Kasumi-1 (cell line): ENCODE measurements at places on chromosomes 2 and 18.

DNA sequence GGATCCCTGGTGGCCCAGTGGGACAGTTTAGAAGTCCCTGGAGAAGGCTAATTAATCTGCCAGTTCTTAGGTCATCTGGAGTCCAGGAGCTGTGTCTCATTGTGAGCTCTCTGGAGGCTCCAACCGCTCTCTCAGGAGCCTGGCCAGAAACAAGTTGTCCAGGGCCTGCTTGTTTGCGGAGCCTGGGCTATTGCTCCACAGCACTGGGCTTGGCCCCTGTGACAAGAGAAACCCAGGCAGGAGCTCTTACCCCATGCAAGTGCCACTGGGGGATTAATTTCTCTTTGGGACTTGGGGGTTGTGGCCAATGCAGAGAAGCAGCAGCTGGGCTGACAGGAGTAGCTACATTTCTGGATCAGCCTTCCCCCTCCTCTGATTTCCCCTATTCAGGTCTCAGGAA, 24.5 kb upstream of the TNP1 start:
- DNase-seq: no peak

DNA sequence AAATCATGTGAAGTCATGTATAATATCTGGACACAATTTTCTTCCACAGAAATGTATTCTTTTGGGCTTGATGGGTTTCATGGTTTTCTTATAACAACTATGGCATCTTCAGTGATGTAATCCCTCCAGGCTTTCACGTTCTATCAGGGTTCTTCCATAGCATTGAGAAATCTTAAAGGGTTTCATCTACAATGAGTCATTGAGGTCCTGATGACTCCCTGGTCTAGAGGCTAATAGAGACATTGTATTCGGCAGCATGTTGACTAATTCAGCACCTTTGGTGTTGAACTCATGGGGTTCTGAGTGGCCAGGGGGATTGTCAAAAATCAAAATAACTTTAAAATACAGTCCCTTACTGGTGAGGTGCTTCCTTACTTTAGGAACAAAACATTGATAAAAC, 614.0 kb upstream of the CRIM1 start:
- no peak for DNase-seq

DNA sequence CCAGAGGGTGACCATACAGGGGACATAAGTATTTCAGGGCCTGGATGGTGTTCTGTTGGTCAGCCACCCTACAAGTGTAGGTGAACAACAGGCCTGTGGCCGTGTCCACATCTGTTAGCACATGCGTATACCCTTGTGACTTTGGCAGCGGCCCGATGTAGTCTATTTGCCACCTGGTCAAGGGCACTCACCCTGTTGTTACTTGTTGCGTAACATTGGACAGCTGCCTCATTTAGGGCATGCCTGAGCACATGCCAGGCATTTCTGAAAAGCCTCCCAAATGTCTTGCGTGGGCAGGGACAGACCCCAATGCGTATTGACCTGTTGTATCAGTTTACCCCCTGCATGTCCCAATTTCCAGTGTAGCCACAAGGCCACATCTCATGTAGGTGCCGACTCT, 235.0 kb downstream of the MBD5 start:
- no peak for DNase-seq

GRCh38 chr2:82158150-82158549, 1853.6 kb upstream of the LRRTM1 start:
- DNase-seq: no peak

DNA sequence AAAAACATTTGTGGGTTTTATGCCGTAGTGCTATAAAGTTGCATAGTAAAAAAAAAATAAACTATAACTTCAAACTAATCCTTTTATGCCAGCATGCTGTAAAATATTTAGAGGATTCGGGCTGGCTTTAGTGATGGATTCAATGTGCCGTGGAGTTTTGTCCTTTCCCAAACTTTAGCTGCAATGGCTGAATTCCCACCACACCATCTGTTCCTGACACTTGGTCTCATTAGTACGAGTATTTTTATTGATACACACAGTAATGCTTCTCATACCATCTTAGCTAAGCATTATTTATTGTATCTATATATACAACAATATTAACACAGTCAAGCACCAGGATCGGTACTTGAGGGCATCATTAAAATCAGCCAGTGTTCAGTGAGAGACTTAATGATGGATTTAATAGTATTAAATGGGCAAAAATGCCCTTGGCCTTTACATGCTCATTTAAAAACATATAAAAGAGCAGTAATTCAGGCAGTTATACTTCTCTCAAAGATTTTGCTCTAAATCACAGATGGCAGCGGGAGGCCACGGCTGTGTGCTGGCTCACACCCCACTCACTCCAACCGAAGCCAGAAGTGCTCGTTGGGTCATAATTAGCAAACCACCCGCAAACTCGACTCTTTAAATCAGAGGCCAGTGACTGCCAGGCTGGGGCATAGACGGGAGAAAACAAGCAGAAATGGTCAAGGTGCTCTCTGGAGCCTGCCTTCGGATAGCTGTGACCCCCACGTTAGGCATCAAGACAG, 297.0 kb upstream of the REV1 start:
- DNase-seq: no peak

DNA sequence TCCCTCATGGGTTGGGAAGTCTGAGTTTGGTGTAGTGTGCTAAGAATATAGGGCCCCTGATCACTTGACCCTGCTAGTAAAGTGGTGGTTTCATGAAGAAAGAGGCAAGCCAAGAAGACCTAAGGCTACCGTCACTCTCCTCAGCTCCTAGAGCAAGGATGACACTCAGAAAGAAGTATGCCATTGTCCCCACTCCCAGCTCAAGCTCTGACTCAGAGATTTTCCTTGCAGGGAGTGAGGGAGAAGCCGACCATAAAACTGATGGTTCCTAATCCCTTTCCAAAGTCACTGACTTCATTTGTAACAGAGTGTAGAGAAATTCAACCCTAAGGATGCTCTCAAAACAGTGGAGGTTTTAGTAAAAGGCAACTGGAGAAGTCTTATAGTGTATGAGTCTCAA, 80.9 kb downstream of the ICA1L start:
- DNase-seq: no peak

DNA sequence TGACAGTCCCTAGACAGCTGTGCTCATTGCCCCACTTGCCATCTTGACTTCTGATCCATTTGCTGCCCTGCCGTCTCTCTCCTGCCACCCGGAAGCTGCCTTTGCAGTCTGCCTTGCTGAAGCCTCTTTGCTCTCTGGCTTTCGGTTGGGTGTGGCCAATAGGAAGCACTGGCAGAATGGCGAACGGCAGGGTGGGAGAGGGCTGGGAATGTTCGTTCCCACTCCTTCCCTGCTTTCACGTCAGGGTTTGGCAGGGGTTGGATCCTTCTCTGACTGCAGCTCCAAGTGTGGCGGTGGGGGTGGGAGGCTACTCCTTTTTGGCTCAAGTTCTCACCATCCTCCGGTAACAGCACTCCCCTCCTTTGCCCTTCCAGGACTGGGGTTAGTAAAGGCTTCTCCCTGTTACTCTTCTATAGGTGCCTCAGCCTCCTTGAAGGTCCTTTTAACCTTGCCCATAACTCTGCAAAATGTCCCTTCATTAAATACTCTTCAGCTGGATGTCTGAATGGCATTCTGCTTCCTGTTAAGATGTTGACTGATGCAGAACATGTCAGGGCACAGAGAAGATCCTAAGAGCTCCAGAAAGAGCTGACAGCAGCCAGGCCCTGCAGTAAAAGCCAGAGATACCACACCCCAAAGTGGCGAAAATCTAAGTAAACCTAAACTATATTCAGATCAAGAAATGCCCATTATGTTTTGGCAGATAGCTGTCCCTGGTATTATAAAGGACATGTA, 299.7 kb downstream of the CDCA7 start:
- DNase-seq: no peak

- no peak for DNase-seq
Measured at GRCh38 chr18:26003356-26003755, 87.1 kb downstream of the SS18 start.

GRCh38 chr2:147511491-147511948, 333.3 kb upstream of the ACVR2A start:
- no peak for DNase-seq

GRCh38 chr2:96625571-96626552, 12.2 kb downstream of the KANSL3 start:
- no peak for DNase-seq

DNA sequence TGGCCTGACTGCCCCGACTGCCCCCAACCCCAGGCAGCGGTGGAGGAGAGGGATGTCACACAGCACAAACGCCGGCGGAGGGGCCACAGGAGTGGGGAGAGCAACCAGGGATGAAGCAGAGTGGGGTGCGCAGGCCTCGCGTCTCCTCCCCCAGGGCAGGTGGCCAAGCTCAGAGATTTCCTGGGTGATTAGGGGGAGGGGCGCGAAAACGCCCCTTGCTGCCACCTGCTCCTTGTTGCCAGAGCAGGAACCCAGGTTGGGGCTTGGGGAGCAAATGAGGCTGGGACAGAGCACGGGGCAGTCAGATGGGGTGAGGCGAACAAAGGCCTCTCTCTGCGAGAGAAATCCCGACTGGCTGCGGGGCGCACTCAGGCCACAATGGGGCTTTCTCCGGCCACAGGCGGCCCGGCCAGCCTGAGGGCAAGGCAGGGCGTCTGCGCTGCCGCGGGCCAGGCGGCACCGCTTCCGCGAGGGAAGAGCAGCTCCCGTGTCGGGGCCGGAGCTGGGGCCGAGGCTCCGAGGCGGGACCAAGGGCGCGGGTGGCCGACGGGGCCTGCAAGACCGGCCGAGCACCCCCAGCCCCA, 11.5 kb downstream of the TEX44 start:
- DNase-seq: no peak

DNA sequence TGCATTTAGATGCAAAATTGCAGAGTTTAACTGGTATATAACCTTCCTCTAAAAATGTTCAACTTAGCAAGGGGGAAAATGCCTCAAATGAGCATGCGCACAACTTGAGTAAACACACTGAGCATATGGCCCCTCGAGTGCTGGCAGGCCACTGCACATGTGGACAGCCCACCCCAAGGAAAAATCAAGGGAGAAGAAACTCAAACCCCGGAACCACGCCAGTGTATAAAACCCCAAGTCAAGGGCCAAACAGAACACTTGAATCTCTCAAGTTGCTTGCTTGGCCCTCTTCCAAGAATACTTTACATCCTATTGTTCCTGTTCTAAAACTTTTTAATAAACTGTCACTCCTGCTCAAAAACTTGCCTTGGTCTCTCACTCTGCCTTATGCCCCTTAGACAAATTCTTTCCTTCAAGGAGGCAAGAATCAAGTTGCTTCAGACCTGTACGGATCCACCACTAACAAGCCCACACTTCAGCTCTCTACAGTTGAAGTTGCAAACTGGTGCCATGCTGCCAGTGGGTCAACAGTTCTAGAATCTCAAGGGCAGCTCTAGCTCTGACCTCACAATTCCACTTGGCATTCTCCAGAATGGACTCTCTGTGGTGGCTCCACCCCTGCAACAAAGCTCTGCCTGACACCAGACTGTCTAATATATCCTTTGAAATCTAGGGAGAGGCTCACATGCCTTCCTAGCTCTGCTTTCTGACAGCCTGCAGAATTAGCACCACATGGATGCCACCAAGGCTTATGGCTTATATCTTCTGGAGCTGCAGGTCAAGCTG, 38.9 kb downstream of the HIBCH start:
- no peak for DNase-seq

DNA sequence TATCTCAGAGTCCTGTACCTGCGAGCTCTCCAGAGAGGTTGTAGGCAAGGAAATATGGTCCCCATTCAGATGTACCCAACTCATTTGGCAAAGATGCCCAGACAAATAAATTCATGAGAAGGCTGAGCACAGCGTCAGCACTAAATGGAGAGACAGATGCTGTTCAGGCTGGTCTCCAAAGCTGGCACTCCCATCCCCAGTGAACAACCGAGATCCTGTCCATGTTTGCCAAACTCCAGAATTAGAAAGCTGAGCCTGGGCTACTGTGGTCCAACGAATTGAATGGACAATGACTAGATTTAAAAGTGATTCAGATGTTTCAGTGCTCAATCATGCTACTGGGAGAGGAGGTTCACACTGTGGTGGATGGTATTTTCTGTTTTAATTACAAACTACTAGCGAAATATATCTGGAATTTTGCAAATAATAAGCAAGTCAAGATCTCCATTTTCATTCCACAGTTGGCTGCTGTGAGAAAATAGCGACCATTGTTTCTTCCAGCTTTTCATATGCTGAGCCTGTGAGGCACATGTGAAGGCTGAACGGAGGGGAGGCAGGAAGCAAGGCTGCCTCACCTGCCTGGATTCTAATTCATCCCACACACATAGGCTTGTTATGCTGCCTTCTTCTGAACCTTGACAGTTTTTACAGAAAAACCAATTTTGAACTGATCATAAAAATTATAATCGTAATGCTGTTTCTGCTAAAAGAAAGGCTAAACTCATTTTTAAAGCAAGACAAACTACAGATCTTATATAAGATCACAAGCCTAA, 22.6 kb upstream of the DAPL1 start:
- no peak for DNase-seq

- DNase-seq: no peak
Measured at GRCh38 chr18:11886577-11887110, 21.5 kb downstream of the MPPE1 start.

DNA sequence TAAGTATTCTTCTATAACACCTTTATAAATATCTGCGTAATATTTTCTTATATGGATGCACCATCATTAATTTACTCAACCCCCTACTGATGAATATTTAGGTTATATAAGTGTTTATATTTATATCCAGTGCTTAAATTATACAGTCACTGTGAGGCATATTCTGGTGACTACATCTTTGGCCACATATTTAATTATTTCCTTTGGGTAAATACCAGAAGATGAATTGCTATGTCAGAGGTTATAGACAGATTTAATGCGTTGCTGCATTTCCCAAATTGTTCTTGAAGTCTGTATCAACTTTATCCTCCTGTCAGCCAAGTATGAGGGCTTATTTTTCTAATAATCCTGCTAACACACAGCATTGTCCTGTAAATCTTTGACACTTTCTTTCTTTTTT, 18.7 kb downstream of the DYSF start:
- no peak for DNase-seq

- DNase-seq: no peak
Measured at GRCh38 chr2:125095826-125096225, 1070.7 kb downstream of the CNTNAP5 start.

GRCh38 chr2:194815475-194815874, 841.6 kb upstream of the SLC39A10 start:
- no peak for DNase-seq

DNA sequence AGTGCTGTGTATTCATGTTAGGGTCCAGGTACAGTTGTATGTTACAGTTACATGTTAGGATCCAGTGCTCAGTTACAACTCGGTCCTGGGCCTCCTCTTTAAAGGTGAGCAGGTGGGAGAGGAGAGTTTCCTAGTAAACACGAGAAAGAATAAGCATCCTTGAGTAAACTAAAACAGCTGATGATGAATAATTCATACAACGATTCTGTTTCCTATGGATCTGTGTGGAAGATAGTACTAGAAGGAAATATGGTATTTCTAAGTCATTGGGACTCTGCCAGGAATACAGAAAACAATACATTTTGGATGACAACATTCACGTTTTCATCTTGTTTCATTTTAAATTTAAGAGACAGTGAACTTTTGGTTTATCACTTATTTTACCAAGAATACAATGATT, 29.5 kb downstream of the SNTG2 start:
- no peak for DNase-seq

DNA sequence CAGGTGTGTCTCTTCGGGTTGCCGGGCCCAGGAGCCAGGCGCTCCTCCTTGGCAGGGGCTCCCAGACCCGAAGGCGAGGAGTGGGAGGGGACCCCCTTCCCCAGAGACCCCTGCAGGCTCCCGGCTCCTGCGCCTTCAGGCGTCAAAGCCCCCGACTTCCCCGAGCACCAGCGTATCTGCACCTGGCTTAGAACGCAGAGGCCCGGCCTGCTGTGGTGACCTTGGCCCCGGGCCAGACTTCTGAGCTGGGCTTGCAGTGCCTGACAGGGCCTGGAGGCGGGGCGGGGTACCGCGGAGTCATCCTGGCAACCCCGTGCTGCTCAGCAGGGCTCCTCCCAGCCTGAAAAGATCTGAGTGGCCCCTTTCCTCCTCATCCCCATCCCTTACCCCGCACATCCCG, 27.0 kb downstream of the SKA1 start:
- no peak for DNase-seq
